Left lung (tissue), 14 donors: ENCODE measurements at places on chromosomes 7 and 10. TPM values are rescaled to one million over a fixed set of nuclear protein-coding genes. Genes with fewer than 3 reads are reported as not detected.

- no peak for DNase-seq
- H3K27me3 ChIP-seq: no peaks in the 10 kb centered on the region
- H3K36me3 ChIP-seq: no peaks in the 10 kb centered on the region
- peak overlapping the region; percentile 20 for H3K27ac ChIP-seq
- no peak overlapping the region for H3K4me3 ChIP-seq
These were observed 164.3 kb downstream of the BAMBI start for GRCh38 chr10:28841625-28842024.

GRCh38 chr10:113853578-113854012 lies 287 bp downstream of the DCLRE1A start:
- H3K36me3 ChIP-seq: no peaks in the 10 kb centered on the region
- DNase-seq: peak; percentile 8
- peak overlapping the region; percentile 93 for H3K27ac ChIP-seq
- H3K4me1 ChIP-seq: peaks cover 15% of the 10 kb centered on the region
- peak overlapping the region; percentile 93 for H3K4me3 ChIP-seq

- H3K4me1 ChIP-seq: no peaks in the 10 kb centered on the region
- no peak for DNase-seq
- no peaks in the 10 kb centered on the region for H3K36me3 ChIP-seq
- H3K27me3 ChIP-seq: no peaks in the 10 kb centered on the region
- H3K27ac ChIP-seq: no peak overlapping the region
These were observed 146.8 kb downstream of the OTUD1 start for GRCh38 chr10:23585666-23586065.

- H3K4me3 ChIP-seq: no peak overlapping the region
- H3K4me1 ChIP-seq: no peaks in the 10 kb centered on the region
- no peak for DNase-seq
- H3K36me3 ChIP-seq: peaks cover 38% of the 10 kb centered on the region
These were observed 124.7 kb downstream of the LRRC18 start for GRCh38 chr10:48814933-48815332.

GRCh38 chr7:111053035-111053434 lies 37.9 kb upstream of the LRRN3 start:
- DNase-seq: no peak
- H3K36me3 ChIP-seq: no peaks in the 10 kb centered on the region
- no peak overlapping the region for H3K27ac ChIP-seq
- H3K27me3 ChIP-seq: no peaks in the 10 kb centered on the region

DNA sequence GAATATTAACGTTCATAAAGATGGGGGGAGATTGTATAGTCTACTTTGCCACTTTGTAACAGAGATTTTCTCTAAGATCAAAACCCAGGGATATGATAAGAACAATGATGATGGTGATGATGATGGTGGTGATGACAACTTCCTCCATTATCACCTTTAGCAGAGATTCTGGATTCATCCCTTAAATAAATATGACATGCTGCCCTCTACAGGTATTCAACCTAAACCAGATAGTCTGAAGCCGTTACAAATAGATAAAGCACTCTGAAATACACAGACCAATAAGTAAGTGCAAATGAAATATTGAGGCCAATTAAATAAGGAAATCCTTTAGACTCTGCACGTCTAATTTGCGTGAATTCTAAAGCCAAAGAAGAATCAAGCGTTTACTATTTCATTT lies 211.5 kb downstream of the CREB5 start:
- H3K4me3 ChIP-seq: no peak overlapping the region
- no peaks in the 10 kb centered on the region for H3K36me3 ChIP-seq
- H3K27ac ChIP-seq: no peak overlapping the region
- no peaks in the 10 kb centered on the region for H3K27me3 ChIP-seq

DNA sequence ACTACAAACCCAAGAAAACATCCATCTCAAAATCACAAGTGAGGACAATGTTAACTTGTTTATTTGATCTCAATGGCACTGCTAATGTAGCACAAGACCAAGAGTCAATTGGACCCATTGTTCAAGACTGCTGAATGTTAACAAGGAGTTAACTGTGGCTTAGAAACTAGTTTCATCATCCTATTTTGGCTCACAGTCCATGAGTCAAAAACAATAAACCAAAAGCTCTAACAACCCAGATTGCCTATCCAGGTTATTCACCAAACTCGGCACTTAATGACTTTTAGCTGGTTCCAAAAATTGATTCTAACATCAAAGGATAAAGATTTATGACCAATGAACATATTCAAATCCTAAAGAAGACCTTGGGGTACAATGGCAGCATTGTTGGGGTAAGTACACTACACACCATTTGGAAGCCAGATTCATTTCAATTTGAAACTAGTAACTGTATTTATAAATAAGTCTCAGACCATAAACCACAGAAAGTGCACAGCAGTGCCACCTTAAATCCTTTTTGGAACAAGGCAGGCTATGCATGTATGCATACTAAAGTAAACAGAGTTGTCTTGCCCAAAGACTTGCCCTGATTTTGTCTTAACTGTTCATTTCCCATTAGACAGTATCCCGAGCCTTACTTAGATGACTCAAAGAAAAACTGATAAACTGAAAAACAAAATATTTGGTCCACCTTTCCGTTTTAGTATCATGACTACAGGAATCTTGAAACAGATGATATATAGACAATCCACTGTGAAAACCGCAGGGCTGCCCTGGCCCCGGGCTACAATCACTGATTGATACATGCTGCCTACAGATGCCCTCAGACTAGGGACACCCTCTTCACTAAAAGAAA lies 84.5 kb downstream of the SRPK2 start:
- no peaks in the 10 kb centered on the region for H3K4me1 ChIP-seq
- DNase-seq: no peak
- no peak overlapping the region for H3K4me3 ChIP-seq

DNA sequence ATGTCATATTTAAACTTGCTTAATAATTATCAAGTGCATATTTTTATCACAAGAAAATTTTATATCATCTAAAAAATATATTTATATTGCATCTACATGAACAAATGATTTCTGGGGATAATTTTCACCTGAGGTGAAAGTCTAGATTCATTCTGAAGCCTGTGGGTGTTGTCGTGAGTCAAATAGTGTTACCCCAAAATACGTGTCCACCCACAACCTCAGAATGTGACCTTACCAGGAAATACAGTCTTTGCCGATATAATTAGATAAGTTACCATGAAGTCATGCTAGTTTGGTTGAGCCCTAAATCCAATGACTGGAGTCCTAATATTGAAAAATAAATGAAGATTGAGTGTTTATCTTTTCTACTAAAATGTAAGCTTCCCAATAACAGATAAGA lies 203.0 kb upstream of the MDFIC start:
- no peaks in the 10 kb centered on the region for H3K36me3 ChIP-seq
- no peaks in the 10 kb centered on the region for H3K4me1 ChIP-seq
- H3K4me3 ChIP-seq: no peak overlapping the region

DNA sequence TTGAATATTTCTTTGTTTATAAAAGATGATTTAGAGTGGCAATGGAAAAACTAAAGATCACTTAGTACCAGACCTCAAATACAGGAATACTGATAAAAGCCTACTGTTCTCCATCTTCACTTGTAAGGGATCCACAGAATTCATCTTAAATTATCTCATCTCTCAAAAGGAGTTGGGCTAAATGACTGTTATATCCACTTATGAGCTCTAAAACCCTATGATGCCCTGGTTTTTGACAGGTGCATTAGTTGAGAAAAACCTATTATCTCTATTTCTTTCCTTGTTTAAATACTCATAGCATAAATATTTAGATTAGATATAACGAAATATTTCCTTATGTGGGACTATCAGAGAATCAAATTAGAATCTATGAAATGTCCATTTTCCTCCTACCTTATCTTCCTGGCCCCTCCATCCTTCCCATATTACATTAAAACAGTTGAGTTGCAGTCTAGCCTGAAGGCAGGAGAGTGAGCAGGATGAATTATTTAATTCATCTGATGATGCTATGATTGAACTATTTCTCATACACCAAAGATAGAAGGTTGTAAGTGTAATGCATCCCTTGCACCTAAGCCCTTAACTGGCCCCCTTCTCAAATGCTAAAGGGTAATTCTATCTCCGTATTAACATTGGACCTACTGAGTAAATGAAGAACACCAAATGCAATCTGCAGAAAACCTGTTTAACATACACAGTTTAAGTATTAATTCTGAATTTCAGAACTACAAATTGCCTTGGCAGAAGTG lies 29.7 kb downstream of the PPP3CB start:
- DNase-seq: no peak
- no peaks in the 10 kb centered on the region for H3K4me1 ChIP-seq
- H3K36me3 ChIP-seq: peaks cover 80% of the 10 kb centered on the region
- H3K27me3 ChIP-seq: no peaks in the 10 kb centered on the region
- no peak overlapping the region for H3K27ac ChIP-seq
- no peak overlapping the region for H3K4me3 ChIP-seq

DNA sequence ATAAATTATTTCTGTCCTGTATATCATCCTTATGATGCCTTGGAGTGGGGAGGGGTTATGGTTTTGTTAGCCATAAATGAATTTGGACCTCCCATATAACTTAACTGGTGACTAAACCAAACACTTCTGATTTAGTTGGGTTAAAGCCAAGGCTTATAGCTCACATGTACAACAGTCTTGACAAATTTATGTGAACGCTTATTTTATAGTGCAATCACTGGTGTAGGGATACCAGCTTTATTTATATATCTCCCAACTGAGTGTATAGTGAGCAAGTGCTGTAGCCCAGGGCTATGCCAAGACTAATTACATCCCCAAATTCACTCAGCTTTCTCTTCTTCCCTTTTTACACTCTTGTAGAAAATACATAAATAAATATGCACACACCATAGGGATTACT lies 956.2 kb downstream of the SORCS3 start:
- H3K36me3 ChIP-seq: no peaks in the 10 kb centered on the region
- H3K27ac ChIP-seq: no peak overlapping the region
- H3K27me3 ChIP-seq: no peaks in the 10 kb centered on the region
- H3K4me3 ChIP-seq: no peak overlapping the region
- DNase-seq: no peak
- H3K4me1 ChIP-seq: no peaks in the 10 kb centered on the region

DNA sequence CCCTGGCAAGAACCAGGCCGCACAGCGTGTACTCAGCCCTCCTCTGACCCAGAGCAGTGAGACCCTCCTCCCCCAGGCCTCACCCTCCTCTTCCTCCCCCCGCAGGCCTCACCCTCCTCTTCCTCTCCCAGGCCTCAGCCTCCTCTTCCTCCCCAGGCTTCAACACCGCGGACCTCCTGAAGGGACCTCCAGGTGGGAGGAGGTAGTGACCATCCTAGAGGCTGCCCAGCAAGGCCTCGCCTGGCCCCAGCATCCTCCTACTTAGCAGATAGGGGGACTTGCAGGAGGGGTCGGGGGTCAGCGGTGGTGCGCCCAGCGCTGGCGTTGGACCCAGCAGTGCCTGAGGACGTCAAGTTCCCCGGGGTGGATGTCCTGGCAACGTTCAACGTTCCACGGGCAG lies 270.8 kb downstream of the ELFN1 start:
- DNase-seq: no peak
- H3K36me3 ChIP-seq: peaks cover 11% of the 10 kb centered on the region
- H3K27ac ChIP-seq: no peak overlapping the region
- no peaks in the 10 kb centered on the region for H3K4me1 ChIP-seq
- H3K27me3 ChIP-seq: no peaks in the 10 kb centered on the region

DNA sequence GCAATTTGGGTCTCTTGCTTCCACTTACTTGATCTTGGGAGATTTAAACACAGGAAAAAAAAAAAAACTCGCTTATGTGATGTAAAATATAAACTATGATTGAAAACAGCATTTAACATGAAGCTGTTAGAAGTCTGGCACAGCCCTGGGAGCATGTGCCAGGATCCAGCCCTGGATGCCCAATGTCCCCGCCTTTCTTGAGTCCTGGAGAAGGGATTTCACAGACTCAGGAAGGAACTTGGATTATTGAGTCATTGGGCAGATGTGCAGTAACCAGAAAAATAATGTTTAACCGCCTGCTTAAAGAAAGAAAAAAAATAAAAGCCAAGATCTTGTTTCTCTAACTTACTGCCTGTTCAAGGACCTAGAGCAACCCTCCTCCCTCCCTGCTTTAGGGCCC lies 3.7 kb upstream of the JCAD start:
- no peak for DNase-seq
- no peak overlapping the region for H3K27ac ChIP-seq
- peaks cover 19% of the 10 kb centered on the region for H3K4me1 ChIP-seq

DNA sequence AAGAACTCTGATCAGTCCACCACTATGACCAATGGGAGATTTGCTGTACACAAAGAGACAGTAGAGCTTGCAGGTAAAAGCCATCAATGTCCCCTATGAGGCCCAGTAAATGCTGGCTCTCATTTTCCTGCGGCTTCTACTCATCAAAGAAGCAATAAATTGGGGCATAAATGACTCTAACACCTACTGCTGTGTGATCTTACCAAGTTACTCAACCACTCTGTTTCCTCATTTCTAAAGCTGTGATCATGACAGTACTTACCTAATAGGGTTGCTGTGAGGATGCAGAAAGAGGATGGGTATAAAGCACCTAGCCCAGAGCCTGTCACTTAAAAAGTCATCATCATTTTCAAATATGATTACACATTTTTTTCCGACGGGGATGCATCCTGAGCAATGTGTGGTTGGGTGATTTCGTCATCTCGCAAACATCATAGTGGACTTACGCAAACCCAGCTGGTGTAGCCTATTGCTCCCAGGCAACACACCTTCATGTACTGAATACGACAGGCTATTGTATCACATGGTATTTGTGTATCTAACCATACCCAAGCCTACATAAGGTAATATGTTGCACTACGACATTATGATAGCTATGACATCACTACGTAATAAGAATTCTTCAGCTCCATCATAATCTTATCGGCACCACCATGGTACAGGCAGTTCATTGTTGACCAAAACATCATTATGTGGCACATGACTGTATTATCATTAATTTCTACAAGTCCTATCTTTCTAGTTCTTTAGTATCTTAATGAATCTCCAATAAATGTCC lies 7.1 kb upstream of the MGMT start:
- no peak for DNase-seq
- no peak overlapping the region for H3K27ac ChIP-seq
- H3K36me3 ChIP-seq: no peaks in the 10 kb centered on the region
- H3K27me3 ChIP-seq: peaks cover 42% of the 10 kb centered on the region

GRCh38 chr10:99768556-99768955 lies 13.9 kb upstream of the ABCC2 start:
- no peaks in the 10 kb centered on the region for H3K36me3 ChIP-seq
- H3K27me3 ChIP-seq: no peaks in the 10 kb centered on the region
- no peak overlapping the region for H3K27ac ChIP-seq
- H3K4me3 ChIP-seq: no peak overlapping the region

SCRN1 gene
- total RNA-seq: 25.5 TPM

GALNT11 gene
- 36.5 TPM for total RNA-seq

AKR1C4 gene
- not detected for total RNA-seq

LANCL2 gene
- 9.5 TPM for total RNA-seq

AZGP1 gene
- 40.3 TPM for total RNA-seq

IFIT1B gene
- total RNA-seq: not detected

DENND11 gene
- 28.9 TPM for total RNA-seq

H2BK1 gene
- not detected for total RNA-seq
